ENCODE measurements at places on chromosomes 6 and 20.
A peak's percentile ranks its signal among the peaks of the same experiment; 100 is the strongest.

DNA sequence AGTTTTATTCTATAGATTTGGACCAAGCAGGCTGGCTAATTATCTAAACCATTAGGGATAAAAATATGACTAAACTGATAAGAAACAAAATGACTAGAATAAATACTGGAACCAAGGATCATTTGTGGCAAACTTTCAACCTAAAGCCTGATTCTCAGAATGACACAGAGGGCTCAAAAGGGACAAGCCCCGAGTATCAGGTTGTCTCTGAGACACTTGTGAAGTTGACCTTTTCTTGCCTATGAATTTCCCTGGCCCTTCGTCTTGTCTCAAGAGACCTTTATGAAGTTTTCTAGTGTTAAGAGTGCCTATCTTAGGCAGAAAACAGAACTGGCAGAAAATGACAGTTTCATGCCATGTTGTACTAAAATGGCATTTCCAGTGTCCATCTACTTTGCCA is 68.3 kb downstream of the IMPG1 start:
- no peak overlapping the region for H3K4me3 ChIP-seq
- H3K36me3 ChIP-seq: no peaks in the 10 kb centered on the region
- DNase-seq: no peak
- H3K27me3 ChIP-seq: no peaks in the 10 kb centered on the region

GRCh38 chr6:32397252-32397920 is 9.6 kb downstream of the BTNL2 start:
- no peak overlapping the region for H3K27ac ChIP-seq
- H3K36me3 ChIP-seq: no peaks in the 10 kb centered on the region
- no peaks in the 10 kb centered on the region for H3K4me1 ChIP-seq
- H3K4me3 ChIP-seq: no peak overlapping the region
- no peak for DNase-seq

DNA sequence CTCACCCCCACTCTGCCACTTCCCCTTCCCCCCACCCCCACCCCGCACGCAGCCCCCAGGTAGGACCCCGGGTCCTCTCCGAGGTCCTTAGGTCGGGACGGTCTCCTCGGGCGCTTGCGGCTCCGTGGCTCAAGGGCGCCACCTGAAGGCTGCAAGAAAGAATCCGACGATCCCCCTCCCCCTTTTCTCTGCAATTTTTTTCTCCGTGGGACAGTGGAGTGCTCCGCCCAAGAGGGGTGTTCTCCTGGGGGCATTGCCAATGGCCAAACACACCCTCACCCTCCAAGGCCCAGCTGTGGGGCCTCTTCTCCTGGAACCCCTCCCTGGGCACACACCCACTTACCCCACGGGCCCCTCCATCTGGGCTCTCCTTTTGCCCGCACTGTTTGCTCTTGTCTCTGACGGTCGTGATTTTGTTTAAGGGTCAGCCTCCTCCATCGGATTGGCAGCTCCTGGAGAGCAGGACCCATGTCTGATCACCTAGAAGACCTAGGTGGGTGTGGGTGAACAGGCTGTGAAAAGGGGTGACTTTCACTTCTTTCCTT is 1.1 kb upstream of the TMEM74B start:
- no peak for DNase-seq
- no peaks in the 10 kb centered on the region for H3K27me3 ChIP-seq
- H3K36me3 ChIP-seq: no peaks in the 10 kb centered on the region
- no peak overlapping the region for H3K27ac ChIP-seq
- H3K4me1 ChIP-seq: no peaks in the 10 kb centered on the region
- peak overlapping the region; percentile 60 for H3K4me3 ChIP-seq

- no peaks in the 10 kb centered on the region for H3K36me3 ChIP-seq
- H3K27ac ChIP-seq: no peak overlapping the region
- H3K27me3 ChIP-seq: no peaks in the 10 kb centered on the region
- no peak for DNase-seq
- peak overlapping the region; percentile 21 for H3K4me3 ChIP-seq
These were observed 5.9 kb upstream of the TCEA2 start for GRCh38 chr20:64056889-64057627.

GRCh38 chr6:100458841-100459591 is 5.7 kb downstream of the SIM1 start:
- H3K27ac ChIP-seq: no peak overlapping the region
- peaks cover 8% of the 10 kb centered on the region for H3K4me1 ChIP-seq
- H3K27me3 ChIP-seq: peaks cover 90% of the 10 kb centered on the region
- H3K4me3 ChIP-seq: no peak overlapping the region

DNA sequence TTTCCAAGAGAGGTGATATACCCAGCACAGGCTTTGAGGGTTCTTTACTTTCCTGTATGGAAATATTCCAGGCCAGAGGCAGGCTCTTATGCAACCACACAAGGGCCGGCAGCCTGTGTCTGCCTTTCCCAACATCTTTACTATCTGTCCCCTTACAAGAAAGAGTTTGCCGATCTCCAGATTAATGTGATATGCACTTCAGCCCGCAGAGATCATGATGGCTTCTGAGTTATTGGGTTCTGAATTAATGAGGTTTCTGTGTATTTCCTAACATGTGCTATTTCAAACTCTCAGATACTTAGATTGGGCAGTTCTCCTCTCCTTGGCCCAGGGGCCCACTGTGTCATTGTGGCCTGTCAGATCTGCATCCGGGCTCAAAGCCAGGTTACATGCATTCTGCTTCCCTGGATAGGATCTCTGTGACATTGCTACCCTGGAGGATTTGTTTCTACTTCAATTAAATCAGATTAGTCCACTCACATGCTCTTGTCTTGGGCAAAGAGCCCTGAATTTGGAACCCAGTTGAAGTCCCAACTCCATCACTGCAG is 56.6 kb downstream of the TGM2 start:
- no peak for DNase-seq
- no peaks in the 10 kb centered on the region for H3K36me3 ChIP-seq
- H3K27me3 ChIP-seq: no peaks in the 10 kb centered on the region
- H3K27ac ChIP-seq: peak overlapping the region; percentile 91
- peaks cover 40% of the 10 kb centered on the region for H3K4me1 ChIP-seq

DNA sequence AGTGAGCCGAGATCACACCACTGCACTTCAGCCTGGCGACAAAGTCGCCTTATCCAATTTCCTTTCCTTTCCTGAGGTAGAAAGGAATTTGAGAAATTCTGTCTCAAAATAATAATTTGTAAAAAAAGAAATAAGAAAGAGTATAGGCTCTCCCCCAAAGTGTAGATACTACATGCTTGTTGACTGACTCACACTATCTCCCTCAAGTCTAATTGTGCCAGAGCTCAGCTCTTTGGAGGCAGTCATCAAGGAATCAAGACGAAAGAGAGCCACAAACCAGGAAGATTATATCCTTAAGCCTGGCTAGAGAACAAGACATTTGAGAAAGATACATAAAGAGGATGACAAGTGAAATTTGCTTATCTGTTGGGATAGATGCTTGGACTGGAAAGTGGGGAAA is 3.7 kb upstream of the FKBPL start:
- H3K4me3 ChIP-seq: no peak overlapping the region
- H3K27me3 ChIP-seq: no peaks in the 10 kb centered on the region
- H3K4me1 ChIP-seq: peaks cover 8% of the 10 kb centered on the region
- DNase-seq: no peak
- no peak overlapping the region for H3K27ac ChIP-seq

GRCh38 chr6:151488226-151488625 is 5.6 kb upstream of the CCDC170 start:
- no peak overlapping the region for H3K27ac ChIP-seq
- H3K36me3 ChIP-seq: no peaks in the 10 kb centered on the region
- no peak overlapping the region for H3K4me3 ChIP-seq
- no peak for DNase-seq
- H3K27me3 ChIP-seq: no peaks in the 10 kb centered on the region

GRCh38 chr6:131877999-131878789 is 70.4 kb downstream of the ENPP1 start:
- H3K27ac ChIP-seq: no peak overlapping the region
- no peaks in the 10 kb centered on the region for H3K4me1 ChIP-seq
- no peak for DNase-seq
- no peak overlapping the region for H3K4me3 ChIP-seq
- H3K36me3 ChIP-seq: peaks cover 26% of the 10 kb centered on the region
- H3K27me3 ChIP-seq: no peaks in the 10 kb centered on the region

DNA sequence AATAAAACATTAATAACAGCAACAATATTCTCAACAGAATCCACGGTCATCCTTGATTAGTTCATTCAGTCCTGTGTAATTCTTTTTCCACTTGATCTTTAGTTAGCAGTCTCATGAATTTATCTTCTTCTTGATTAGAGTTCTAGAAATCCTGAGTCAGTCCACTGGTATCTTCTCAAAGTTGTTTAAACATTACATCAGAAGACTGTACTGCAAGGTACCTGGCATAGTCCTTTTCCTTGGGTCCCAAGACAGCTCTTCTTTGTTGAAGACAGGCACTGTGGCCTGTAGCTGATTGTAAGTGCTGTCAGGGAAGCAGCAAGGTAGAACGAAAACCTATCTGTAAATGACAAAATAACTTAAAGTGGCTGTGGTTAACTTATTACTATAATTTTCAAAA is 11.8 kb downstream of the MAP3K4 start:
- H3K4me1 ChIP-seq: peaks cover 4% of the 10 kb centered on the region
- H3K27me3 ChIP-seq: no peaks in the 10 kb centered on the region
- H3K4me3 ChIP-seq: no peak overlapping the region
- H3K27ac ChIP-seq: no peak overlapping the region
- H3K36me3 ChIP-seq: no peaks in the 10 kb centered on the region
- DNase-seq: no peak

DNA sequence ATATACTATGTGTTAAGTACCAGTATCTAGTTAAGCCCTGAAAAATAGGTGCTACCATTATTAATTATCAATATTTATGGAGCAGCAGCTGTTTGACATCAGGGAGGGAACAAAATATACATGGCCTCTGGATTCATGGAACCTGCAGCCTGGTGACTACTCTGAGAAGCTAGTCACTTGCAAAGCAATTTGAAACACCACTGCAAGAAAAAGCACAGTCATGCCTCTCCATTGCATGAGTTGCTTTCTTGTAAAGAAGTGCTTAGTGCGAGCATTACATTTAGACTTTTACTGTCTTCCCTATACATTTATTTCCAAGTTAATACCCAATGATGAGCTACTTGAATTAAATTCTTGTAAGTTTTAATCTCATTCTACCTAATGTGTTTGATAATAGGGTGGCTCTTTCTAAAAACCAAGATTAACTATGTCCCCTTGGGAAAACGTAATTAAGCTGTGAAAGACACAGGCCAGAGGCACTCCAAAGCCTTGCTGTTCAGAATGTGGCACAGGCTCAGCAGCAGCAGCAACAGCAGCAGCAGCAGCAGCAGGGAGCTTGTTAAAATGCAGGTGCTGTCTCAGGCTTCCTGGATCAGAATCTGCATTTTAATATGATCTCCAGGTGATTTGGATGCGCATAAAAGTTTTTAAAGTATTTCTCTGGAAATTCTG is 83.6 kb downstream of the PFDN4 start:
- DNase-seq: no peak
- H3K4me1 ChIP-seq: peaks cover 17% of the 10 kb centered on the region
- no peaks in the 10 kb centered on the region for H3K27me3 ChIP-seq
- H3K36me3 ChIP-seq: no peaks in the 10 kb centered on the region
- H3K27ac ChIP-seq: no peak overlapping the region

DNA sequence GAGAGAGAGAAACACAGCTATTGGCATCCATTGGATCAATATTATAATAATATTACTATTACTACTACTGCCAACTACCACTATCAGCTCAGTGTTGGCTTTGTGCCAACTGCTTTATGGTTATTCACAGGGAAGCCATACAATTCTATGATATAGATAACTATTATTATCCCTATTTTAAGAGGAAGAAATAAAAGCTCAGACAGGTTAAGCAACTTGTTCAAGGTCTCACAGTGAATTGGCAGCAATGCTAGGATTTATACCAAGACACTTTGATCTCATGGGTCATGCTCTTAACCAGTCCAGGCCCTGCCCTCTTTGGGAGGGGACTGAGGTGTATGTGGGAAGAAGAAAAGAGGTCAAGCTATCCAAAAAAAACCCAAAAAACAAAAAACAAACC is 82.0 kb upstream of the TRAF3IP2 start:
- H3K27ac ChIP-seq: no peak overlapping the region
- no peak overlapping the region for H3K4me3 ChIP-seq
- no peak for DNase-seq
- H3K36me3 ChIP-seq: no peaks in the 10 kb centered on the region
- H3K27me3 ChIP-seq: no peaks in the 10 kb centered on the region

DNA sequence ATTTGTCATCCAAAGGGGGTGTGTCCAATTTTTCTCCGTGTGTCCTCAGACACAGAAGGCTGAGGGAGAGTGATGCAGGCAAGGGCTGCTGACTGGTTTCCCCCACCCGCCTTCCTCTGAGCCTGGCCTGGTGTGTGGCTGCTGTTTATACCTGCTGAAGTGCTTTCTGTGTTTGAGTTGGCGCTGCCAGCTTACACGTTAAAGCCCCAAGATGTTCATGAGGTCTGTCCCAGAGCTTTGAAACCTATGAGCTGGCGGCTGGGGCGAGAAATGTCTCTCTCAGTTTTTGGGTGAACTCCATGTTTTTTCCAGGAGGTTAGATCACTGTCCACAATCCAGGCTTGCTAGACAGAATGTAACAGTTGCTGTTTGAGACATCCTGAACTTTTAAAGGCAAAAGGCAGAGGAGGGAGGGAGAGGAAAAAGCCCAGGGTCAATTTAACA is 69.0 kb upstream of the CCN2 start:
- peaks cover 12% of the 10 kb centered on the region for H3K4me1 ChIP-seq
- peak; percentile 25 for DNase-seq
- no peaks in the 10 kb centered on the region for H3K36me3 ChIP-seq
- no peaks in the 10 kb centered on the region for H3K27me3 ChIP-seq

DNA sequence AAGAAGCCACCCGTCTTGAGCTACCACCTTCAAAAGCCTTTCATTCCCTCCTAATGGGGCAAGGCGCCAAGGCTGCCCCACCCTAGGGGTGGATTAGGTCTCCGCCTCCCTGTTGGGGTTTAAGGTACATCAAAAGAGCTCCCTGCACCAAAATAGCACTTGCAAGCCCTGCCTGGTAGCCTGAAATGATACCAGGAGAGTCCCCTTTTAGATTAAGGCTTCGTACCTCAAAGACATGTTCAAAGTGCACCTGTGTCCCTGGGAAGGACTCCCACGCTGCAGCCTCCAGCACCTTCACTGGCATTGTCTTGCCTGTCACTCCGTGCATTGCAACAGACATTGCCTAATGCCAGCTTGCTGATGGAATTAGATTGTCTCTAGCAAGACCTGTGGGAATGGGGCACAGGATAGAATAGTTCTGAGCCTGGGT is 15.7 kb upstream of the CDKN1A start:
- no peak overlapping the region for H3K4me3 ChIP-seq
- no peak for DNase-seq
- H3K36me3 ChIP-seq: no peaks in the 10 kb centered on the region
- H3K4me1 ChIP-seq: peaks cover 15% of the 10 kb centered on the region
- no peaks in the 10 kb centered on the region for H3K27me3 ChIP-seq

- no peaks in the 10 kb centered on the region for H3K27me3 ChIP-seq
- no peaks in the 10 kb centered on the region for H3K4me1 ChIP-seq
- no peak overlapping the region for H3K27ac ChIP-seq
- H3K4me3 ChIP-seq: no peak overlapping the region
- no peaks in the 10 kb centered on the region for H3K36me3 ChIP-seq
These were observed 105.8 kb upstream of the SUPT3H start for GRCh38 chr6:45483501-45483900.

DNA sequence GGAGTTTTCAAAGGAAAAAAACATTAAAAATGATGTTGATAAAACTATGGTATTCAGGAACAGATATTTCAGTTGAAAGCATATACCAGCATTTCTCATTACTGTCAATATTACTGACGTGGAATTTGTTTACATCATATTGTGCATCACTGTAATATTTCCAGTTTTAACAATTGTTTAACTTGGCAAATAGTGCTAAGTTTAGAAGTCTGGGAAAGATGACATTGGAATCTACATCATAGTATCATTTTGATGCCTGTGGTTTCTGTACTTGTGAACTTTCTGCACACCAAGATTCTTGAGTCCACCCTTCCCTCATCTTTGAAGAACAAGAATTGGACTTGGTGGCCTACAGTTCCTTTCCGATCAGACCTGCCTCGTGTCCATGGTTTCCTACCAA is 98.1 kb downstream of the RALGAPA2 start:
- H3K36me3 ChIP-seq: peaks cover 4% of the 10 kb centered on the region
- no peaks in the 10 kb centered on the region for H3K4me1 ChIP-seq
- H3K27ac ChIP-seq: no peak overlapping the region

Data from thoracic aorta (tissue), 2 donors.